ENCODE measurements at places on chromosomes 1 and 21.

DNA sequence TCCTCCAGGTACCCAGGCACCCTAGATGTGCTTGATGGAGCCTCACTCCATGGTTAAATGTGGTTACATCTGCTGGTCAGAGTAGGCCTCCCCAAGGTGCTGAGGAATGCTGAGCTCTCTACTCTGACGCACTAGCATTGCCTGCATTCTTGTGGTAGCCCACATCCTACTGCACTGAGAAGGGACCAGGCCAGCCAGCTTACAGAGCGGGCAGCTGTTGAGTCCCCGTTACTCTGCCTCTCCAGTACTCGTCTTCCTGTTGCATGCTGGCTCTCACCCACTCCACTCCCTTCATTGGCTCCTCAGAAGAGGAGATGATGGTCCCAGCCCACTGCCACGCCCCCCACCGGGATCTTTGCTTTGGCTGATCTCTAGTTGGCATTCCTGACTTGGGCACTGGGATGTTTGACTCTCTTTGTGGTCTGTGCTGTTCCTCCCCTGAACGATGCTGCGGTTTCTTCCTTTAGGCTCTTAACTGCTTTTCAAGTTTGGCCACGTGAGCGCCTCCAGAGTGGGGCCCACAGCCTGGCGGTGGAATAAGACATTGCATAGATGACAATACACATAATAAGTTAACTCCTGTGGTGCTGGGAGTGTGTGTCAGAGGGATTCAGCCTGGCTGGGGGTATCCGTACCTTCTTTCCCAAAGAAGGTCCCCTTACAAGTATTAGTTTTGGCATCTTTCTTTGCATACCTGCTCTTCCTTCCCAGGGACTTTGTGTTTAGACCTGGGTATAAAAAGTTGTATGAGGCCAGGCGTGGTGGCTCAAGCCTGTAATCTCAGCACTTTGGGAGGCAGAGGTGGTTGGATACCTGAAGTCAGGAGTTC lies 18.6 kb downstream of the AZIN2 start:
- peak; percentile 56 for DNase-seq

GRCh38 chr1:22773981-22774832 lies 63.6 kb downstream of the EPHB2 start:
- DNase-seq = no peak

- DNase-seq = peak; percentile 39
Observed at GRCh38 chr1:205285381-205286101, 36.0 kb downstream of the NUAK2 start.

DNA sequence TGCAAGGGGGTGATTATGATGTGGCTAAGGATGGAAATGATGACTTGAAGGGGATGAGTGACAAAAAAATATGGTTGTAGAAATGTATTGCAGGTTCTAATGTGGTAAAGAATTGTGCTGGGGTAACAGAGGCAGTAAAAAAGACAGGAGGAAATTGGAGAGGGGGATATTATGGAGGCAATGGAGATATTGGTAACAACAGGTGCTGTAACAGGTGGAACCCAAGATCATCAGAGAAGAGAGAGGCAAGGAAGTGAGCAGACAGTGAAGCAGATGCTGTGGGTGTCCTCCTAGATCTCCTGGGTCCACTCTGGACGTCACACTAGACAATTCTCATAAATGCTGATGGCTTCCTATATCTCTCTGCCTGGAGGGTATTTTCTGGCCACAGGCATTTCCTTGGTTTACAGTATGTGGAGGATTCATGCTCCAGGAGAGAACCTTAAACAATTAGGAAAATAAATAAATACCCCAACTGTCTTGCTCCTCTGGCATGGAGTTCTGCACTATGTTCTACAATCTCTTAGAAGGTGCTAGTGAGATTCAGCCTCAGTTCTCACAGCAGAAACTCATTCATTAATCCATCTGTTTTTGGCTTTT lies 620.3 kb upstream of the PLXNA2 start:
- DNase-seq = no peak

- no peak for DNase-seq
Observed at GRCh38 chr1:57845041-57845440, 421.2 kb upstream of the DAB1 start.

- peak; percentile 12 for DNase-seq
Observed at GRCh38 chr1:2921970-2922686, 99.1 kb upstream of the ACTRT2 start.

DNA sequence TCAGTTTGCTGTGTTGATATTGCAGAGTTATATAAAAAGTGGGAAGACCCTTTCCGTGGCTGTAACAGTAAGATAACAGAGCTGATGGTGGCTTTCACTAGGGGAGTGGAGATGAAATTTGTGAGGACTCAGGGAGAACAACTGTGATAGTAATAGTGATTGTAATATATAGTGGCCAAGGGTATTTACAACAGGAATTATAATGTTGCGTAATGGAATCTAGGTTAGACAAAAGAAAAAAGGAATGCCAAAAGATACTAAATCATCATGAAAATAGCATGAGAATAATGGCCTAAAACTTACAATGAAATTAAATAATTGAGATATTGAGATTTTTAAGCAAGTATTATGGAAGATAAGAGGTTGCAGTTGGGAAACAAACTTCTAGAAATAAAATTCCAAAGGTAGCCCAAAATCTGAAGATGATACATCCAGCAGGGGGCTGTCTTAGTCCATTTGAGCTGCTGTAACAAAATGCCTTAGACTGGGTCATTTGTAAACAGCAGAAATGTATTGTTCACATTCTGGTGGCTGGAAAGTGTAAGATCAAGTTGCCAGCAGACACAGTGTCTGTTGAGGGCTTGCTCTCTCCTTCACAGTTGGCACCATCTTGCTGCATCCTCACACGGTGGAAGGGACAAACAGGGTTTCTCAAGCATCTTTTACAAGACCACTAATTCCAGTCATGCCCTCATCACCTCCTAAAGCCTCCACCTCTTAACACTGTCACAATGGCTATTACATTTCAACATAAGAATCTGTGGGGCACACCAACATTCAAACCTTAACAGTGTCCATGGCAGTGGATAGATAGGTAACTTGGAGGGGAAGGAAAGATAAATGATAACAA lies 711.2 kb downstream of the MRPL39 start:
- DNase-seq = no peak

GRCh38 chr21:44019568-44019958 lies 7.5 kb downstream of the TRAPPC10 start:
- DNase-seq = no peak

DNA sequence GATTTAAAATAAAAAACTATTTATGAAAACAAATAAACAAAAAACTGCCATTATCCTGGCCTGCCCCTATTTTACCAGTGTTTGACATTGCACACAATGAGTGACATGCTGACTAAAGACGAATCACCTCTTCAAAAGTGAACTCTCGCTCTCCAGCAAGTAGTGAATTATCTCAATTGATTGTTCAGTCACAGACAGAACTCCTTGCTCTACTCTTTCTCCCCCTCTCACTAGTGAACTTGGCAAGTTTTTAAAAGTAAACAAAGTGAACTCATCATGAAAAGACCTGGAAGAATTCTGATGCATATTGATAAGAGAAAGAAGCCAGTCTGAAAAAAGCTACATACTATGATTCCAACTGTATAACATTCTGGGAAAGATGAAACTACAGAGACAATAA lies 4.7 kb upstream of the C1orf52 start:
- no peak for DNase-seq

DNA sequence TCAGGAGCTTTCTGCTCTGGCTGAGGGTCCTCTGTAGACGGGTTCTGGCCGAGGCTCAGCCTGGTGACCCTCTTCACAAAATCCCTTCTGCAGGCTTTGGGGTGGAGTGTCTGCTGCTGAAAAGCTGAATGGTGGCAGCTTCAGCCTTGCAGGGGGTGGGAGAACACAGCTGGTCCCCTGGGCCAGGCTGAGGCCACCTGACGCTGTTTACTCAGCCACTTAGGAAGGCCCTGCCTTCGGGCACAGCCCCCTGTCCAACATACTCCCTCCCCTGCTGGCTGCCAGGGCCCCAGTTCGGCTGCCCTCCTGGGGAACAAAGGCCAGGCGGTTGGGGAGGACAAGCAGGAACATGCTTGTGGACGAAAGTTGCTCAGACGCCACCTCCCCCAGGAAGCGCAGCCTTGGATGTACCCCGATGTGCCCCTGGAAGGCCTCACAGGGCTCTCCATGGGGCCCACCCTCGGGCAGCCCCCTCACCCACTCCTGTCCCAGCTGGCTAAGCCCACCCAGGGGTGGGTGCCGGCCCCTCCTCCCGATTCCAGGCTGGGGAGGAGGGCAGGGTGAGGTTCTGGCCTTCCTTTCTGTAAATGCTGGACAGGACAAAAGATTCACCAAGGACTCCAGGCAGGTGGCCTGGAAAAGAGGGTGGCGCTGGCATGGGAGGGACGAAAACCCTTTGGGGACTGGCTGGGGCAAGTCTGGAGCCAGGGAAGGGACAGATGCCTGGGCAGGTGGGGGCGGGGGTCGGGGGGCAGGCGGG lies at the start of gene ANKRD65:
TSS of gene ANKRD65 (minus strand) at position 130 of the 760 bp plus-strand sequence. CDS start 271 bp downstream, outside the sequence.
- no peak for DNase-seq

- no peak for DNase-seq
Observed at GRCh38 chr1:154471304-154471703, 30.7 kb upstream of the TDRD10 start.

DNA sequence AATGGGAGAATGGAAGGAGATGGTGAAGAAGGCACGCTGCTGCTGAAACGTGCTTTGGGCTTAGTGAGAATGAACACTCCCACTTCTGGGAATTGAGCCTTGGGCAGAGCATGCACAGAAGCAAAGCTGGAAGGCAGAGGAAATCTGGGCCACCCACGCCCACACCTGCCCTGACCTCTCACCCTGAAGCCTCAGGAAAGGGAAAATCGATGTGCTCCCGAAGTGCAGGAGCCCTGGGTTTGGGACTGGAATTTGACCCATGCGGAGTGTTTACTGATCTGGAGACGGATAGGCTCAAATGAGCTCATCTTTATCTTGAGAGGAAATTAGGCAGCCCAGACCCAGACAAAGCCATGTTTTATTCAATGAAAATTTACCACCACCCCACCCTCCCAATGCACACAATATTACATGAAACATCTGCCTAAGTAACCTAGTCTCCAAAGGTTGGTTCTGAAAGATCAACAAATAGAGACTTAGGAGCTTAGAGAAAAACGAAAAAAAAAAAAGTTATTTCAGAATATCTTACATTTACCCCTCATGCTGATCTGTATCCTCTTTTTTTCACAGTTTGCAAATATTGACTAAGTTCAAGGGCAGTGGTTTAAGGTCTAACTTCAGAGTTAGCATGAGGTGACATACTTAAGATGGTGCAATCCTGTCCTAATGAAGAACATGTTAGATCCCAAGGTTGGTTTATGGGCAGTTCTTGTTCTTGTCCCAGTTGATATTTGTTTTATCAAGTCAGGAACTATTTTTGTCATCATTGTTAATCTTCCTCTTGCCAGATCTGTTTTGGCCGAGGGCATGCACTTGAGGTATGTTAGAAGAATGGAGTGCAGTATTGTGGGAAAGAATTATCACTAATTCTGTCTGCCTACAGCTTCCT lies 63.0 kb downstream of the PROX1 start:
- DNase-seq = no peak

Data from T-helper 1 cell (primary cell).